ENCODE measurements at places on chromosomes 13 and 19.

DNA sequence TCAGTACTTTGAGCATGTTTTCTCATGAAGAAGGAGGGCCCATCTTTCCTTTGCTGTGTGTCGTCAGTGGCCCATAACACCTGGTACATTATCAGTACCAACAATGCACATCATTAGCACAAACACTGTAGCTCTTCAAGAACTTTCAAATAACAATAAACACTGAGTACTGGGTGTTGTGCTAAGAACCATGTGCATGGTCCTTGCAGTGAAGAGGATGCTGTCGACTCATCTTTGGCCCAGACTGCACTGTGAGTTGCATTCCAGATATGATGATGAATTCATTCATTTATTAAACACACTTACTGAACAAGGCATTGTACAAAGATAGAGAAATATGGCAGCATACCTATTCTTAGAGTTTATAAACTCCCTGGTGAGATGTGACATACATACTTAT lies 55.8 kb downstream of the FLT3 start:
- no peak for DNase-seq

- DNase-seq = no peak
Observed at GRCh38 chr13:58729361-58729760, 1097.8 kb downstream of the PCDH17 start.

DNA sequence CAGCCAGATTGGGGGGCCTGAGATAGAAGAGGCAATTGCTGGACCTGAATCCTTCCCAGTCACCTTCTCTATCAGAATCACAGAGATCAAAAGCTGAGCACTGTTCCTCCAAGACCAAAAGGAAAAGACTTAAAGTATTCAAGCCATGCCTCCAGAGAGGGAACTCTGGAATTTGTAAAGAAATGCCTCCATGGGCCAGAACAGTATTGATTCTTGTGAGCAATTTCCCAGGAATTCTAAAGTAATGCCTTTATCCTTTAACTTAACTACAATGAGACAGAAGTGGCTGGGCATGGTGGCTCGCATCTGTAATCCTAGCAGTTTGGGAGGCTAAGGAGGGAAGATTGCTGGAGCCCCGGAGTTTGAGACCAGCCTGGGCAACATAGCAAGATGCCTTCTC lies 148.8 kb downstream of the FLT1 start:
- DNase-seq = no peak

DNA sequence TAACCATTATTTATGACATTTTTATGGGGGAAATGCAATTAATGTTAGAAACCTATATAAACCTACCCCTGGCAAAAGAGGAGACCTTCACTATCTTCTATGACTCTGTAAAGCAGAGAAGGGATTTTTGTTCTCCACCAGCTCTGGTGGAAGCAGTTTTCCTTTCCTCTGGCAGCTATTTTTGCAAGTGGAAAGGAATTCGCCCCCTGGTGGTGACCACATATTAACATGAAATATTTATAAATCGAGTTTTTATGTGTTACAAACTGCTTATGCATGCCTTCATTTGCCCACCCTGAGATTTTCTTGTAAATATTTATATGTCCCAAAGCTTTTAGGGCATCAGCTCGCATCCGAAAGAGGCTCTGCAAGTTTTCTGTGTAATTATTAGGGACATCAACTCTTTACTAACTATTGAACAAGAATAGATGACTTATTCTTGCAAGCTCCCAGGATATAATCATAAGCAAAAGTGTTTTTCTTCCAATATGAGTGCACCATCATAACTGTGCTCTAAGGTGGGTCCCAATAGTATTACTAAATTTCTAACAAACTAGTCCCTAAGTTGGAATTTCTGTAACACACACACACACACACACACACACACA lies 62.4 kb downstream of the SERTM1 start:
- peak; percentile 23 for DNase-seq

GRCh38 chr19:31803835-31804446 lies 454.7 kb upstream of the TSHZ3 start:
- DNase-seq = no peak

DNA sequence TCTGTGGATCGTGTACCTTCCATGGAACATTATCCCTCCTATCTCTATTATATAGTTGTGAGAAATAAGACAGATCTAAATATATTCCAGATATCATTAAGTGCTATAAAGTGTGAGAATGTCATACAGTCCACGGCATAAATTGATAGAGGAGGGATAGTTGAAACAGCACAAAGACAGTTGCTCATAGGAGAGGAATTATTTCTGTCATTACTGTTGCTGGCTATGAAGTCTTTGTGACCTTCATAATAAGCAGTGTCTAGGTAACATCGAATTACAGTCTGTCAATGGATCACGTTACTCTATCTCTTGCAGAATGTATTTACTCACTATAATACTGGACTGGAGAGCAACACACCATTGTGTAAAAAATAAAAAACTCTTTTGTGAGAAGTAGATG lies 671.5 kb upstream of the PCDH20 start:
- DNase-seq = no peak

GRCh38 chr19:5456841-5457200 lies 1.6 kb downstream of the ZNRF4 start:
- no peak for DNase-seq

GRCh38 chr19:47389150-47389556 lies 30.2 kb downstream of the MEIS3 start:
- no peak for DNase-seq

DNA sequence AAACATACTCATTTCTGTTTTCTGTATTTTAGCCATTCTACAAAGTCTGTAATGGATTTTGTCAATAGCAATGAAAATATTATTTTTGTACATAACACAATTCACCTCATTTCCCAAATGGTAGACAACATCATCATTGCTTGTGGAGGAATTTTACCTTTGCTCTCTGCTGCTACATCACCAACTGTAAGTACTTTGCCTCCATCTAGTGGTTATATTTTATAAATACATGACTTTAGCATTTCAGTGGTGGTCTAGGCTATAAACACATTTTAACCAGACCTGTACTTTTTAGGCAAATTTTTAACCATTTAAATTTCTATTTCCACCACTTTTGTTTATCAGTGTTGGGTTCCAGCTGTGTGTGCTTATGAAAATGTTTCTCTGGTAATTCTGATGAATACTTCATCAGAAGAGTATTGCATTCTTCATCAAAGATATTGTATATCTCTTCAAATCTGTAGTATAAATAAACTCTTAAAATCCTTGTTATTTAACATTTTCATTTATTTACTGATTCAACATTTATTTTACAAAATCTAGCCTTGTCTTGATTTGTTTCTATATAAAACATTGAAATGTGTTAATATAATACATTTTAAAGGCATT lies 222.4 kb downstream of the NBEA start:
- DNase-seq = no peak

- no peak for DNase-seq
Observed at GRCh38 chr13:79483086-79483706, 2.2 kb downstream of the NDFIP2 start.

- no peak for DNase-seq
Observed at GRCh38 chr19:4503132-4503824, 15.0 kb downstream of the PLIN4 start.

- DNase-seq = no peak
Observed at GRCh38 chr13:110646442-110647364, 31.4 kb downstream of the NAXD start.

DNA sequence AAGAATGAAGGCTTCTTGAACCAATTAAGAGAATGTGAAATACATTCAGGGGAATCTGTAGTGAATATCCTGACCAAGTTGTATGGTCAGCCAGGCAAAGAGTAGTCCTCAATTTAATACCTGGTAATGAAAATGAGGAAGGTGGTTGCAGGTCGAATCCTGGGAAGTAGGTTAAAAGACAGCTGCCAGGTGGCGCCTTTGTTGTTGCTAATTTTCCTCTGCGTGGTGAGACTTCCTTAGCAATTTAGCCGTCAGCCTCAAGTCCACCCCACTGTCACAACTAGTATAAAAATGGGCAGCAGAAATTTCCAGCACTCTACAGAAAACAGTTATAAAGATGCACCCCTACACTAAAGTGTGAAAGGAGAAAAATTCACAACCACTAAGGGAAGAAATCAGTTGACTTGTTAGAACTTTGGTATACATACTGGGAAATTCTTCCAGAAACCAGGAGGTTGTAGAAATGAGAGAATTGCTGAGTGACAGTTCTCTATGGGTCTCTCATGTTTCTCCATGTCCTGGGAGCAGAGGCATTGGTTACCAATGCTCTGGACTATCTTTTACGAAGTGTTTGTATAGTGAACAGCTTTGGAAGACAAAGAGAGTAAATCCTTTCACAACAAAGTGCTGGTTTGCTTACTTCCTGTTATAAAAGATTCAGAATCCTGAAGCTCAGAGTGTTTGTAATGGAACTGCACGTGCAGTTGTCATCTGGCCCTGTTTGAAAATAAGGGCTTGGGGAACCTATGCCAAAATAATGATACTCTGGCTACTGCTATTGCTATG lies 235.9 kb downstream of the NHLRC3 start:
- DNase-seq = no peak

GRCh38 chr13:83733293-83733692 lies 149.0 kb downstream of the SLITRK1 start:
- no peak for DNase-seq

DNA sequence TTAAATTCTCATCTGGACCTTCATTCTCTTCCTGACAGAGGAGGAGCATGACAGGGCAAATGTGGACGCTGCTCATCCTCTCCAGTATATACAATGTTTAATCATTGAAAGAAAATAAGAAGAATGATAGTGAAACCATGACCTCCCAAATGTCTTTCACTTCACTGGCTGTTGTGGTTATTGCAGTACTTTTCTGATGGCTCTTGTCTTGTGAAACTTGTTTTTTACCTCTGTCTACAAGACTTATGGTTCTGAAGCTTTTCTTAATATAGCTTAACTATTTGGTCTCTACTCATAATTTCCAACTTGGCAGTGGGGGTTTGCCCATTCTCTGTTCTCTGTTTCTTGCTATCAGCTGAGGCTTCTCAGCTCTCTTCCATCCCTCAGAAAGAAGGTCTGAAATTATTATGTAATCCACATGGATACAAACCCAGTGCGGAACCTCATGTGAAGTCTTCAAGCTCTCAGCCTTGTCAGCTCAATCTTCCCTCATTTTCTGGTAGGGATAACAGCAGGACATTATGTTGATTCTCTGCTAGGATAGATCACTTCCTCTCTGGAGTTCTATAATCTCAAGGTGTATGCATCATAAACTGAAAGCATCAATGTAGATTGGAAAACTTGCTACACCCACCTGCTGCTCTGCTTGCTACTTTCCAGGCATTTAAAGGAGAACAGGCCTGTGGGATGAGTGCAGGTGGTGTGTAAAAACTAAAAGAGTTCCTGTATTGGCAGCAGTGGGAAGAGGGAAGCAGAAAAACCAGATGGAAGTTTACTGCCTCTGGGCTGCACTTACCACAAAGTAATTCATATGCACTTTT lies 250.3 kb upstream of the HTR2A start:
- DNase-seq = no peak
